T-helper 1 cell (primary cell): ENCODE measurements at places on chromosomes 2 and 18.

GRCh38 chr2:27914041-27914804 lies 23.7 kb downstream of the BABAM2 start:
- DNase-seq, result no peak

- DNase-seq, result no peak
Observed at GRCh38 chr2:40450796-40451430, 977 bp downstream of the SLC8A1 start.

DNA sequence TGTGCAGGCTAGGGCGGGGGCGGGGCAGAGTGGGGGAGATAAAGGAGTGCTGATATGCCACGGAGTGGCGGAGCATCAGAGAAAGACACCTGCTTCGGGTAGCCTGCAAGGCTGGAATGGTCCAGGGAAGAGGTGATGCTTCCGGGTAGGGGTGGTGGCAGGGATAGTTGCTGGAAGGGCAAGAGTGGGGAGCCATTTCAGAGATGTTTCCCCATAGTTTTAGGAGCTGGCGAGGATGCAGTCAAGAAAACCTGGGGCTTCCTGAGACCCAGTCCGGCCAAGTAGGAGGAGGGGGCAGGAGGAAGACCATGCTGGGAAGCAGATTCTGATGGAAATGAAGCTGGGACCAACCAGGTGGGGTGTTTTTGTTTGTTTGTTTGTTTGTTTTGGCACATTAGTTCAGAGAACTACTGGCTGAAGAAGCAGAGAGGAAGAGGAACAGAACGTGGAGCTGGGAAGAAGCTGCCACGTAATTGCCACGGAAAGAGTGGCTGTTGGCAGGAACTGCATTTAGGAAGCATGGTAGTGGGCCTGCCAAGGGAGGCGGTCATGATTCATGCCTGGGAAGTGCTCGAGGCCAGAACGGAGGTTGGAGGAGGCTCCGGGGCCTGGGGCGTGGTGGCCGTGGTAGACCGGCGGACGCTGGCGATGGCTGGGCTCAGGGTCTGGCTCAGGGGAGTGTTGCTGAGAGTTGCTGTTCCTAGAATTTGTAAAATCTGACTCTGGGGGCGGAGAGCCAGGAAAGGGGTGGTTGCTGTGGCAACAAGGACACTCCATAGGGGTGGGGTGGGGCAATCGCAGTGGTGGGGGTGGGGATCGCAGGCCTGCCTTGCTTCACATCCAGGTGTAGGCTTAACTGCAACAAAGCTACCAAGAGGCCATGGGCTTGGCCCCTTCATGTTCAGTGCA lies 8.6 kb upstream of the INPP5D start:
- DNase-seq, result no peak

DNA sequence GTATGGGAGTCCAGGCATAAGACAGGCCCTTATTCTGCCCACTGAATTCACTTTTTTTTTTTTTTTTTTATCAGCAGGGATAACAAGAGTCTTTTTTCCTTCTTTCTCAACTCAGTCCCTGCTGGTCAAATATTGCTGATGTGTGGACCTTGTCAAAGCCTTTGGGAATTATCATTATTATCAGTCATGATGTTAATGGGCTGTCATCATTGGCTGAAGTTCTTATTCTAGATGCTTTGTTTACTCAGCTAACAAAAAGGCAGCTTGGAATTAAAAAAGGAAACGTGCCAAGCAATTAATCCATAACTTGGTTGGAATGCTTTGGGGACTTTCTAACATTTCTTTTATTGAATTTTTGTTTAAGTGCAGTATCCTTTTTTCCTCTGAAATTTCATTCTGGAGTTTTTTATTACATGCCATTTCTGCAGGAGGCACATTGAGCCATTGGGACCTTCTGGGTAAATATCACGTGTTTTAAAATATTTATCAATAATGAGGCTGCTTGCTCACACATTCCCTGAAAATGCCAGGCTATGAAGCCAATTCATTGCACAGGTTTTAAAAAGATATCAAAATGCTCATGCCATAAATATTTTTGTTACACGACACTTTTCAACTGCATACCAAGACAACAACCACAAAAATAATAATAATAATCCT lies 246.3 kb downstream of the TXNL1 start:
- no peak for DNase-seq

- DNase-seq, result no peak
Observed at GRCh38 chr2:234961784-234962183, 10.0 kb downstream of the SH3BP4 start.

DNA sequence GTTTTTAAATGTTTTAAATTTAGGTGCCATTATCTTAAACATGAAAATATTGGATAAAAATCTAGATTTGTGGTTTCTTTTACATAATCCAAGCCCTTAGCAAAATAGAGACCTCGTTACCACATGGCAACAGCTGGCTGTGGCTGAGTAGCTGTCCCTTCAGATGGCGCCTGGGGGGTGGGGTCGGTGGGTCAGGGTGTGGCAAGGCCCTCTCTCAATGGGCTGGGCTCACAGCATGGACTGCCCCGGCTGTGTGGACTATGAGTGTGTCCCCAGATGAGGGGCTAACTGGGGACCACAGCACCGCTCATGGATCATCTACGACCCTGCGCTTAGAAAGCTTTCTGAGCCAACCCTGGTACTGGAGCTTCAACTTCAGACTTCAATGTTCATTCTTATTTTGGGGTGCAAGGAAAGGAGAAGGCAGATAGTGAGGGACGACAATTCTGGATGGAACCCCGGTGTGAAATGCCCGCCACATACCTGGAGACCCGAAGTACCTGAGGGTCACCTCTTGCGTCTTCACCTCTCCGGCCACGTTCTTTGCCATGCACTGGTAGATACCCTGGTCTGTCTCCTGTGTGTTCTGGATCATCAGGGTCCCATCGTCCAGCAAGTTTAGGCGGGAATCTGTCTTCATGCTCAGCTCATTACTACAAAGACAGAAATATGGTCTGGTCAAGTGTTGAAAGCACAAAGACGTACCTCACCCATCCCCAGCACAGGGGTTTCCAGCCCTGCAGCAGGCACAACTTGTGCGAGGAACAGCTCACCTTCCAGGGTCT lies 71.0 kb downstream of the PXDN start:
- no peak for DNase-seq

GRCh38 chr18:34999756-35000289 lies 41.4 kb upstream of the MAPRE2 start:
- no peak for DNase-seq

DNA sequence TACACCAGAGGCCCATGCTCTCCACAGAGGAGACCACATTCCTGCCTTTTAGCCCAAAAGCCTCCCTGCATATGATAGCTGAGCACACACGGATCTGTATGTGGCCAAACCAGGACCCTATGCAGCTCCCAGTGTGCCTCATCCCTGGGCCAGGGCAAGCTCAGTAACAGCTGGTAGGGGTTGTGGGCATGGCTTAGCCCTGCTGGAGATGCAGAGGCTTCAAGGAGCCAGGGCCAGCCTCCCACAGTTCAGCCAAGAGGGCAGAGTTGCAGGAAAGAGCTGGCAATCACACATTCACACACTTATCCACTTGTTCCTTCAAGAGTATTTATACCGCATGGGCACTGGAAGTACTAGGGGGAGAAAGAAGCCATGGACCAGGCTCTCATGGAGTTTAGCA lies 1.6 kb upstream of the LIMS2 start:
- no peak for DNase-seq

GRCh38 chr18:48802543-48803290 lies 148.0 kb downstream of the SMAD7 start:
- no peak for DNase-seq

GRCh38 chr2:6372317-6372901 lies 493.3 kb downstream of the CMPK2 start:
- no peak for DNase-seq

- no peak for DNase-seq
Observed at GRCh38 chr2:220499225-220499624, 871.8 kb downstream of the SLC4A3 start.

DNA sequence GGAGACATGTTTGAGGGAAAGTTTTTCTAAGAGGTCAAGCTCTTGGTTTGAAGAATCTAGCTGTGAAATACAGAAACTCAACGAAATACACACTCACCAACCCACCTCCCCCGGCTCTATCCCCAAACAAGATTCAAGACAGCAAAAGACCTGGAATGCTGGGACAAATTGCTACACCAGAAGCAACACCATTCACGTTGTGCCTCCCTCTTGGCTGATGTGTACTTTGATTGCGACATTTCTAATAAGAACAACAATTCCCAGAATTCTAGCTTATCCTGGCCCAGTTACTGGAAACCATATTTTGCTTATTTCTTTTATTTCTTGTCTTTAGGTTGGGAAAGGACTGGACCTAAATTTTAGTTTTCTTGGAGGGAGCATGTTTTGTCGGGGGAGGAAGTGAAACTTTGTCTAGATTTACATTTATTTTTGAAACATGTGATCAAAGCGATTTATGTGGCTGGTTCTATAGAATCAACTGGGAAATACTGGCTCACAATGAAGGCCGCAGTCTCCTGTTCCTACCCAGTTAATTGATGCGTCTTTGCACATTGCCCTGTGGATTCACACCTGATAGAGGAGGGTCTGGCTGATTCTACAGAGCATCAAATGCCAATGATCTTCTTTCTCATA lies 29.6 kb upstream of the LPIN1 start:
- DNase-seq, result no peak

- DNase-seq, result no peak
Observed at GRCh38 chr18:30527917-30528316, 514.6 kb downstream of the DSC3 start.

- DNase-seq, result no peak
Observed at GRCh38 chr2:177064422-177064821, 148.2 kb upstream of the HNRNPA3 start.

- no peak for DNase-seq
Observed at GRCh38 chr18:28108814-28109213, 68.1 kb downstream of the CDH2 start.

GRCh38 chr2:30792521-30792920 lies 14.7 kb downstream of the CAPN13 start:
- DNase-seq, result no peak

DNA sequence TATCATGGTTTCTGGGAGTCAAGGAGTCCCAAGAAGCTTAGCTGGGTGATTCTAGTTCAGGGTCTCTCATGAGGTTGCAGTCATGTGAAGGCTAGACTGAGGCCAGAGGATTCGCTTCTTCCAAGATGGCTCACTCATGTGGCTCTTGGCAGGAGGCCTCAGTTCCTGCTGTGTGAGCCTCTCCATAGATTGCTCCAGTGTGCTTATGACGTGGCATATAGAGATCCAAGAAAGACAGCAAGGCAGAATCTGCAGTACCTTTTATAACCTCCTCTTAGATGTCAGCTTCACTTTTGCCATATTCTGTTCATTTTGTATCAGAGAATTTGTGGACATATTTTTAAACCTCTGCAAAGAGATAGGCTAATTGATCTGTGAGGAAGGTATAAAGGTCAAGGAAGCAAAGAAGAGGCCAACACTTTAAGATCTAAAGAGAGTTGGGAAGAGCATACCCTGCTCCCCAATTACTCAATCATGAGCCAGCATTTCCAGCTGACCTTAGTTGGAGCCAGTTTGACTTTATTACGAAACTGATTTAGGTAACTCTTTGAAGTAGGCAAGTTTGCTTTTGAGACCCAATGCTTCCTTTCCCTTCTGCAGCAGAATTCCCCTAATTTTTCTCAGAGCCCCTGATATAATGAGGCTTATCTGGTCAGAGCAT lies 134.7 kb downstream of the EML6 start:
- DNase-seq, result no peak

DNA sequence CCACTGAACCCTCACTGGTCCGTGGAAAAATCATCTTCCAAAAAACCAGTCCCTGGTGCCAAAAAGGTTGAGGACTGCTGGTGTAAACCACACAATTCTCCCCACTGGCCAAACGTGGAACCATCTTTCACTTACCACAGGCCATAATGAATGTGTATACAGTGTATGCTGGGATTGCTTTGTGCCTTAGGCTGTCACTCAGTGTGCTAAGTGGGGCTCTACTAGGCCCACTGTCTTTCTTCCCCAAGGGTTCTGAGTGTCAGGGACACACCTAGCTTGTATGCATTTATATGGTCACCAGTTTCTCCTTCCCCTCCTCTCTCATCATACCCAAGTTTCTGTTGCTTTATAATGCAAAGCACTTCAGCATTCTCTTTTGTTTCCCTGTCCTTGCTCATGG lies 27.2 kb downstream of the SCYGR8 start:
- DNase-seq, result no peak

GRCh38 chr2:184875911-184876310 lies 277.6 kb downstream of the ZNF804A start:
- no peak for DNase-seq

DNA sequence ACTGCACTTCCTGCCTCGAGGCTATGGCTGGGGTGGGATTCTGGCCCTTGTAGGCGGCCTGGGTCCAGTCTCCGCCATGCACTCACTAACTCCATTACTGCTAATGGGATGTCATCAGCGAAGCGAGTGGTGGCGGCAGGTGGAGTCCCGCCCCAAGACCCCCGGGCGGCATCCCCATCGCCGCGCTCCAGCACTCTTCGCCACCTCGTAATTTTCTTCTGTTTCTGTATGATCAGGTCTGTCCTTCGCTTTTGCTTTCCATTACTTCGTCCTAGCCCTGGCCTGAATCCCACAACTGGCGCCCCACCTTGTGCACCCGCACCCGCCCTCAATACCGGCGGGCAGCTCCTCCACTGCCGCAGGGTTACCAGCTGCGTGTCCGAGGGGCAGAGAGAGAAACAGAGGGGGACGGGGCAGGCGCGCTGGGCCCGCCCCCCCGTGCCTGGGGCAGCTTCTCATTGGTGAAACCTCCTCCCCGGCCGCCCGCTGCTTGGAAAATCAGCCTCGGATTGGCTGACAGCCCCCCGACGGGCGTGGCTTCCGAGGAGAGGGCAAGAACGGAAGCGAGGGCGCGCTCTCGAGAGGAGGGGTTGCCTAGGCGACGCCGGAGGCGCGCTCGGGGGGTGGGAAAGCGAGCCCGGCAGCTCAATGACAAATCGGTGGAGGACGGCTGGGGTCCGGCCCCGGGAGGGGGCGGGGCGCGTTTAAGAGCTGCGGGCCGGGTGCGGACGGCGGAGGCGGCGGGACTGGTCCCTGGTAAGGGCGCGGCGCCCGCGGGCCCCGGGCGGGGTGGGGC lies at the start of gene RALB:
Gene RALB (plus strand): TSS at position 628 of the 796 bp plus-strand sequence. CDS start 25,813 bp downstream, outside the sequence.
- DNase-seq, result peak; percentile 98

DNA sequence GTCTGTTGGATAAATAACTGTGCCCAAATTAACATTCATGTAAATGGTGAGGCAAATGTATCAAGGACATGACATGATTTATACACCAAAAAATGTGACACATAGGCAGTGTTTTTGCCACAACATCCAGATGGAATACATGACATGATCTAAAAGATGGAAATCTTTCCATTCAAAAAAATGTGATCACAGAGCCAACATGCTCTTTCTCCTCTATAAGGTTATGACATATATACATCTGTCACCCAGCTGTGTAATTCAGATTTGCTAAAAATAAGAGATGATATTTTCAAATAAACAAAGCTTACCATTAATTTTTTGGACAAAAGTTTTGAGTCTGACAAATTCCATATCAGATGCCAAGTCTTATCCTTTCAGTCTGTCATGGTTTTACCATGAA lies 95.5 kb upstream of the COL3A1 start:
- no peak for DNase-seq

DNA sequence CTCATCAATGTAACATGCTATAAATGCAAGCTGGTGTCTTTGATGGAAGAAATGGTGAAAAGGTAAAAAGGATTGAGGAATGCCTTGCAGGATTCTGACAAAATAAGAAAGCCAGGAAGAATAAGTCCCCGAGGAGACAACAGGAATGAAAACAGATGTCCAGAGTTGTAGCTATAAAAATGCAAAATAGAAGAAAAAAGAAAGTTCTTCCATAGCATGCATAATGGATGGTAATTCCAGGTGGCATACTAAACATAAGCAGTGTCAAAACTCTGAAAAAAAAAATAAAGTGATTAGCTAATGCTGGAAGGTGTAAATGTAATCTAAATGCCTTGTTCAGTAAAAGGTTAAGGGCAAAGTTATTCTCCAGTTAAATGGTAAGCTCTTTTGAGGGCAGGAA lies 225.9 kb upstream of the CHST9 start:
- DNase-seq, result no peak

GRCh38 chr2:142857256-142858164 lies 20.0 kb upstream of the KYNU start:
- DNase-seq, result no peak
